Urothelium cell line (cell line): ENCODE measurements at places on chromosomes 13 and 19.
A peak's percentile ranks its signal among the peaks of the same experiment; 100 is the strongest.

DNA sequence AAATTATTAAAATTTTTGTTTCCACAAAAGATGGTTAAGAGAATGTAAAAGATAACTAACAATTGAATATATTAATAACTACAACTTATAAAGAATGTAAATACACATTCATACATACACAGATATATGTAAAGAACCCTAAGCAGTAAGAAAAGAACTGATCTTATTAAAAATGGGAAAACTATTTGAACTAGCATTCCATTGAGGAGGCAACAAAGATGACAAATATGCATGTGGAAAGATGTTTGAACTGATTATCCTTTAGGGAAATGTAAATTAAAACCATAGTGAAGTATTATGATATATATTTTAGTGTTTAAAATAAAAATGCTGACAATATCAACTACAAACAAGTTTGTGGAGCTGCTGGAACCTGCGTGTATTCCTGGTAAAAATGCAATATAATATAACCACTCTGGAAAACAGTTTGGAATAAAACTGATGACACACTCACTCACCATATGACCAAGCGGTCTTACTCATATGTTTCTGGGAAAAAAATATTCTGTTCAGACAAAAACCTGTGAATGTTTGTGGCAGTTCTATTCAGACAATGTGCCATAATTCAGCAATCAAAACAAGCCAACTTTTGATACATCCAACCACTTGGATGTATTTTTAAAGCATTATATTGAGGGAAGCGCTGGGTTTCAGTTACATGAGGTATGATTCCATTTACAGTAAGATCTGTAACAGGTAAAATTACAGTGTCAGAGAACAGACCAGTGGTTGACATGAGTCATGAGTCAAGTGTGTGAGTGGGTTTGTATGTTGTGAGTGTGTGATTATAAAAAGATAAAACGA lies 694.4 kb upstream of the SLITRK5 start:
- DNase-seq = no peak

DNA sequence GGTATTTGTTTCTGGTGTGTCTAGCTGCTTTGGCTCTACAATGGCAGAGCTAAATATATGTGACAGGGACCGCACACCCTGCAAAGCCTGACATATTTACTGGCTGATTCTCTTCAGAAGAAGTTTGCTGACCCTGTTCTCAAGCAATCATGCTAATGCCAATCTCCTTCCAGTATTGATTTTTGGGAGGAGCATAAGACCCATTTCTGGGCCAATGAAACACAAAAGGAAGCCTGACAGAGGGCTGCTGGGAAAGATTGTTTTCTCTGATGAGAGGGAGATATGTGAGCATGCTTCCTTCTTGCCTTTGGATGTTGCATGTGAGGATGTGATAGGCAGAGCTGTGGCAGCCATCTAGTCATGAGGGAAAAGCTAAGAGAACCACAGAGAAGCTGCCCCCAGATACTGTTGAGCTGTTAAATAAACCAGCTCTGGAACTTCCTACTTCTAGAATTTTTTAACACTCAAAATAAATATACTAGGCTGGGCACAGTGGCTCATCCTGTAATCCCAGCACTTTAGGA lies 31.4 kb upstream of the TPTE2 start:
- DNase-seq = no peak

GRCh38 chr13:45331692-45332035 lies 9.3 kb downstream of the TPT1 start:
- no peak for DNase-seq

DNA sequence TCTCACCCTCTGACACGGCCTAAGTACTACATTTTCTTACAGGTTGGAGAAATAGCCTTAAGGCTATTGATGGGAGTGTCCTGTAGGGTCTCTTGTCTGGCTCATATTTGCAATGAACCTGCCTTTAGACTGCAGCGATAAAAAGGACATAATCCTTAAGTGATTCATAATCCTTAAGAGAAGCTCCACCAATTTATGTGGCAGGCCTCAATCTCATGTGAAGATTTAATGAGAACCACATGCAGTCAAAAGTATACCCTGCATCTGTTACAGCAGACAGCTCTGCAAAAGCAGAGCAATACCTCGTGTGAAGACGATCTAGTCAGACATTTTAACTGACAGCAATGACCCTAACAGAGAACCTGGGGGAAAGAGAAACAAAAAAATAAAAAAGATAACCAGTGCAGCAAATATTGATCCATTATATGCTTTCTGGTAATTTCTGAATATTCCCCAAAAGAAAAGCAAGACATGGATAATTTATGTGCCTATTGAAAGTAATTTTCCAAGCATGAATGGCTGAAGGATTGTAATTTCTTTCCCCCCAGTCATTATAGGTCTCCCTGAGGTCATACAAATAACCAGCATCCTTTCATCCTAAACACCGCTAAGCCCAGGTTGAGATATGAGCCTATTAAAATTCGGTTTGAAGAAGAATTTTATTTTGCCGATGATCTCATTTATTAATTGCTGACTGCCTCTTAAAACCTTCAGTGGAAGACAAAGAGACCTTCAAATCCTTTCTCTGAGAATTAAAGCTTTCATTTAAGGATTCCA lies 321.8 kb upstream of the NBEA start:
- no peak for DNase-seq

GRCh38 chr13:21243045-21243897 lies 66.8 kb downstream of the MRPL57 start:
- no peak for DNase-seq

GRCh38 chr13:93794197-93794885 lies 567.7 kb downstream of the GPC6 start:
- no peak for DNase-seq

GRCh38 chr19:2791876-2792275 lies 6.6 kb downstream of the THOP1 start:
- DNase-seq = no peak

- DNase-seq = peak; percentile 13
These were observed 26.5 kb downstream of the FAM216B start for GRCh38 chr13:42807866-42808265.

DNA sequence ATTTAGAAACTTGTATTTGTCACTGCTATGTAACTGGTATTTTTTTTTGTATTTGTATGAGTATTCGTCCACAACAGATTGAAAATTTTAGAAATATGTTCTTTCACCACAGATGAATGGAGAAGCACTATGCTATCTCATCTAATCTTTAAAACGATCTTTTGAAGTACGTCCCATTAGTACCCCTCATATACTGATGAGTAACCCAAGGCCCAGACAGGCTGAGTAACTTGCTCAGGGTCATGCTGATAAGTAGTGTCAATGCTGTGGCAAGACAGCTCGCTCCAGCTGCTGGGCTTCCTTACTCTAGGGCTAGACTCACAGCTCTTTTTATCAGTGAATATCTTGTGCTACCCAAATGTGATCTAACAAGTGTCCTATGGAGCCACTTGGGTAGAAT lies 154.2 kb downstream of the SUCLA2 start:
- DNase-seq = no peak

DNA sequence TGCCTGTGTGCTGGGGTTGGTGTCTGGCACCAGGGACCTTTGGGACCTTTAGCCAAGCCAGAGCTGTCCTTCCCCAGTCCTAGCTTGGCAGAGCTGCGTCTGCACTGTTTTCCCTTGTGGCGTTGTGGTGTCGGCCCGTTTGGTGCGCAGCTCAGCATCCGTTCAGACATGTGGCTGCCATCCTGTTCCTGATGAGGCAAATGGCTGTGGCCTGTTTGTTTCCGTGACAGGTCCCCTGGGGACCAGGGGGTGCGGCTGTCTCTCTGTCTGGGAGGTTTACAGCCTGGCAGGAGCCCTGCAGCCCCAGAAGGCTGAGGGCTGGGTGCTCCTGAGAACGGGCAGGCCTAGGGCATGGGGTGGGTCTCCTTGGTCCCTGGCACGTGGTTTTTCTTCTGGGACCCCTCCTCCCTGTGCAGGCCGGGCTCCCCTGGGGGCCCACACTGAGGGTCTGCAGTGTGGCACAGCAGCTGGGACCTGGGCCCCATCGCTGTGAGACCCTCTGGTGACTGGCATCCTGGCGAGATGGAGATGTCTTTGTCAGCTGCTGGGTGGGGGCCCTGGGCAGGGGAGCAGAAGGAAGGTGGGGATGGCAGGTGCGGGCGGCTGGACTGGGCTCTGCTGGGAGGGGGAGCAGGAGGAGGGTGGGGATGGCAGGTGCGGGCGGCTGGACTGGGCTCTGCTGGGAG lies 4.0 kb downstream of the SPPL2B start:
- no peak for DNase-seq

GRCh38 chr19:35114353-35115176 lies 1.1 kb upstream of the FXYD3 start:
- peak; percentile 81 for DNase-seq

DNA sequence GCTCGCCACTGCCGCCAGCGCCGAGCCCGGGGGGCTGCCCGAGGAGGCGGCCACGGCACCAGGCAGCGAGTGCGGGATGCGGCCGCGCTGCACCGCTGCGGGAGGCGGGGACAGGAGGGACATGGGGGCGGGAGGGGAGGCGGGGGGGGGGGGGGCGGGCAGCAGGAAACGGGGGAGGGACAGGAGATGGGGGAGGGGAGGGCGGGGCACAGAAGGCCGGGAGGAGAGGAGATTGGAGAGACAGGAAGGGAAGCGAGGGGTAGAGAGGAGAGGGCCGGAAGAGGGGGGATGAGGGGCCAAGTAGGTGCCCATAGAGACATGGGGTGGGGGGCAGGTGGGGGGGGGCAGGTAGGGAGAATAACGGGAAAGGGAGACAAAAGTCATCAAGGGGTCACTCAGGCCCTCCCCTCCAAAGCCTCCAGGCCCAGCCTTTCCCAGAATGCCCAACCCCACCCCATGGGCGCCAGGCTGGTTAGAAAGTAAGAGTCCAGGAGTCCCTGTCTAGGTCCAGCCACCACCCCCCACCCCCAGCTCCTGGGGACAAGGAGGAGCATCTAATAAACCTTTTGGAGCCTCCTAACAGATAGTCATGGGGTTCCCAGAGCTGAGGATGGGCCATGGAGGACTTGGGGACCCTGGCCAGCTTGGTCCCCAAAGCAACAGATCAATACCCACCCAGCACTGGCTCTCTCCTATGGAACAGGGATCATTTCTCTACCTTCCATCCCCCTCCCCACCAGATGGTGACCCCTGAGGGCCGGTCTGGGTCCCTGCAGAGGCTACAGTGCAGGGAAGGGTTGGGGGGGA lies 9.5 kb downstream of the NR2F6 start:
- peak; percentile 57 for DNase-seq

DNA sequence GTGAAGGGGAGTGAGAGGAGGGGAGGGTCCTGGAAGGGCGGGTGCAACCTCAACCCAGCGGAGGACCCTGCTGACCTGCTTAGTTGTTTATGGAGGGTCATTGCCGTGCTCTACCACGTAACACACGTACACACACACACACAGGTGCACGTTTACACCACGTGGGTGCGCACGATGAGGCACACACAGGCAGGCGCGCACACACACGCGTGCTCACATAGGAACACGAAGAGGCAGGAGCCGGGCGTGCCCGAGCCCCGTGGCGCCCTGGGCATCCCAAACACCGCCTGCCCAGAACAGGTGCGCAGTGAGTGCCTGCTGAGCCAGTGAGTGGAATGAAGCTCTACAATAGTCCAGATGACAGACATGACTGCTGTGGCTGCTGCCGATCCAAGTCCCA lies 11.2 kb upstream of the MADCAM1 start:
- DNase-seq = no peak

DNA sequence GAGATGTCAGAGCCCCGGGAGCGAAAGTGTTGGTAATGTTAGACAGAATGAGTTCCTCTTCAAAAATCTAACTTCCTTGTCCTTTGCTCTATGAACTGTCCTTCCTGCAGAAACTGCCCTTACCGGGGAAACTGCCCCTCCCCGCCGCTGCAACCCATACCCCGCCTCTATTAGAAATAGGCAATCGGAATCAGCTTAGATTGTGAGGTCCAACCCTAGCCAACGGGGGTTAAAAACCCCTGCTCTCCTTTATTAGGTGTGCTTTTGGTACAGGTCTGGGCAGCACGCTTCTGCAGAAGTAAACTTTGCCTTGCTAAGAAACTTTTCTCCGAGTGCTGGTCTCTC lies 11.5 kb upstream of the CAPNS1 start:
- DNase-seq = no peak

GRCh38 chr19:47253467-47253881 lies 2.9 kb upstream of the CCDC9 start:
- DNase-seq = no peak

GRCh38 chr13:110575322-110576069 lies 14.0 kb upstream of the RAB20 start:
- no peak for DNase-seq

GRCh38 chr19:41435936-41436673 lies 3.6 kb downstream of the DMAC2 start:
- DNase-seq = no peak

DNA sequence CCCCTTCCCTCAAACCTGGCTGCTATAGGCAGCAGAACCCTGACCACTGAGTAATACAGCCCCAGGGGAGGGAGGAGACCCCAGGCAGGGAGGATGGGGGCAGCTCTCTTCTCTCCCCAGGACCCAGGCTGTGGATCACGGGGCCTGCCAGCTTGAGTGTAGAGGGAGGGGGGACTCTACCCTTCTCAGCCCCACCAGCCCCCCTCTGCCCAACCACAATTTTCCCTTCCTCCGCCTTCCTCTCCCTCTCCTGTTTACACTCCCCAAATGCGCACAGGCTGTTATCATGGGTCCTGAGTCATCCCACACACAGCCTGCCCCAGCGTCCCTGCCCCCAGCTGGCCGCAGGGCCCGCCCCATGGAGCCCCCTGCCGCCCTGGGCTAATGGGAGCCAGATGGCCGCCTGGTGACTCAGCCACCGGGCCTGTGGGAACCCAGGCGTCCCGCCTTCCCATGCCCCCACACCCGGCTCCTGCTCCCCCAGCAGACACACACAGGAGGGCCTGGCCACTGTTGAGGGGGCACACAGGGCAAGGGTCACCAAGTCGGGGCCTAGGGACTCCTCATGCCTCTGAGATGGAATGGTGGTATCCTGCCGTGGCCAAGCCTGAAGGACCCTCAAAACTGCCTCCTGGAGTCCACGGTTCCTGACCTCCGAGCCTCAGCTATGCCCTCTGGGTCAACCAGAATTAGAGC lies 13.6 kb downstream of the CCDC97 start:
- DNase-seq = peak; percentile 90

DNA sequence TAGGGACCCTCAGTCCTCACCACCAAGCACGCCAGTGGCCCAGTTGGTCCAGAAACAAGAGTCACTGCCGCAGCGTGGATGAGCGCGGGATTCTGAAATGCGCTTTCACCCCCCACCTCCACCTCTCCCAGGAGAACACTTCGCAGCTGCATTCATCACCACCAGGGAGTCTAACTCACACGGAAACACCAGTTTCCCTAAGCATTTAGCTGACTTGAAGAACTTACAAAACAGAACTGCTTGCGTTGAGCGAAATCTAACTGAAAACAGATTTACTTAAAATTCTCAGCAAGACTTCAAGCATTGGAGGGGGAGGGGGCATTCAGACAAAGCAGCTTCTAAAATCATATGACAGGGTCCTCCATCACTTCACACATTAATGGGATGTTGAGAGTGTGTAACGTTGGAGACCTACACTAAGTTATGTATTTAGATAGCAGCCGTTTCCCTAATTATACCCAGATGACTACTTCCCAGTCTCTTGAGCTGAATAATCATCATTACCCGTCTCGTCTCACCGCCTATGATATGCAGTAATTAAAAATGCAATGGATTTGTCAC lies 258.2 kb upstream of the IRS2 start:
- no peak for DNase-seq
